ENCODE measurements at places on chromosomes 16 and 17. TPM values are rescaled to one million over a fixed set of nuclear protein-coding genes. Genes with fewer than 3 reads are reported as not detected.

GRCh38 chr16:12271006-12271405 lies 294.5 kb downstream of the SNX29 start:
- H3K36me3 ChIP-seq: peaks cover 56% of the 10 kb centered on the region
- DNase-seq: no peak
- no peaks in the 10 kb centered on the region for H3K27me3 ChIP-seq
- no peak overlapping the region for H3K4me3 ChIP-seq

GRCh38 chr16:4697848-4698291 lies 4.5 kb downstream of the NUDT16L1 start:
- DNase-seq: no peak

DNA sequence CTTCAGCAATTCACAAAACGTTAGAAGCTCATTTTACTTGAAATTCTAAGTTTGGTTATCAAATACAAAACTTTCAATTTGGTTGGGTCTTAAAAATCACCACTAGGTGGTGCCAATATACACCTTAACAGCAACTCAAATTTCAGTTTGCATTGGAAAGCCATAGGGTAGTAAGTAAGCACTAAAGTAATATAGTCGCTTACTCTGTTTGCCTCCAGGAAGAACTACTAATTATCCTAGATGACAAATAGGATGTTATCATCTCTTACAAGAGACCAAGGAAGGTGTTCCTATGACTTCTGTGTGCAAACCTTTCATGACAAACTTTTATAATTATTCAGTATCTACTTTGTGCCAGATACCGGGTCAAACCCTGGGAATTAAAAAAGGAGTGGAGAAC lies 93.3 kb downstream of the MYO1D start:
- no peak overlapping the region for H3K4me3 ChIP-seq
- no peak for DNase-seq
- H3K4me1 ChIP-seq: peaks cover 3% of the 10 kb centered on the region
- H3K27me3 ChIP-seq: no peaks in the 10 kb centered on the region
- H3K27ac ChIP-seq: no peak overlapping the region
- no peaks in the 10 kb centered on the region for H3K36me3 ChIP-seq

DNA sequence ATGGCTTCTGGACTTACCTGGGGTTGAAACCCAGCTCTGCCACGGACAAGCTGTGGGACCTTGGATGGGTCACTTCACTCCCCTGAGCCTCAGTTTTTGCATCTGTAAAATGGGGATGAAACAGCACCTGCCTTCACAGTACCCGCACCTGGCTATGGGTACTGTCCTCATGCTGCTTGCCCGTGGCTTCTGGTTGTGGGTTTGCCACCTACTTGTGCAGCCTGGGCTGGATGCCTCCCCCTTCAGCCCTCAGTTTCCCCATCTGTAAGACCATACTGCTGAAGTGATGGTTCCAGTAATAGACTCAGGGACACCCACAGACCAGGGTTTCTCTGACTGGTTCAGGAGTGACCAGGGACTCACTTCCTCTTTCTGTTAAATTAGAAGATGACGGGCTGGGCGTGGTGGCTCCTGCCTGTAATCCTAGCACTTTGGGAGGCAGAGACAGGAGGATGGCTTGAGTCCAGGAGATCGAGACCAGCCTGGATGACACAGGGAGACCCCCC lies 9.4 kb downstream of the GLIS2 start:
- H3K27ac ChIP-seq: no peak overlapping the region
- no peaks in the 10 kb centered on the region for H3K36me3 ChIP-seq
- H3K4me3 ChIP-seq: no peak overlapping the region
- DNase-seq: no peak
- H3K4me1 ChIP-seq: peaks cover 13% of the 10 kb centered on the region

- H3K27me3 ChIP-seq: no peaks in the 10 kb centered on the region
- H3K36me3 ChIP-seq: no peaks in the 10 kb centered on the region
- no peaks in the 10 kb centered on the region for H3K4me1 ChIP-seq
- no peak overlapping the region for H3K27ac ChIP-seq
Observed at GRCh38 chr16:59881376-59881775, 1147.3 kb upstream of the GOT2 start.

- no peaks in the 10 kb centered on the region for H3K27me3 ChIP-seq
- peaks cover 18% of the 10 kb centered on the region for H3K4me1 ChIP-seq
- DNase-seq: peak; percentile 94
Observed at GRCh38 chr17:28710861-28711722, 596 bp downstream of the PROCA1 start.

DNA sequence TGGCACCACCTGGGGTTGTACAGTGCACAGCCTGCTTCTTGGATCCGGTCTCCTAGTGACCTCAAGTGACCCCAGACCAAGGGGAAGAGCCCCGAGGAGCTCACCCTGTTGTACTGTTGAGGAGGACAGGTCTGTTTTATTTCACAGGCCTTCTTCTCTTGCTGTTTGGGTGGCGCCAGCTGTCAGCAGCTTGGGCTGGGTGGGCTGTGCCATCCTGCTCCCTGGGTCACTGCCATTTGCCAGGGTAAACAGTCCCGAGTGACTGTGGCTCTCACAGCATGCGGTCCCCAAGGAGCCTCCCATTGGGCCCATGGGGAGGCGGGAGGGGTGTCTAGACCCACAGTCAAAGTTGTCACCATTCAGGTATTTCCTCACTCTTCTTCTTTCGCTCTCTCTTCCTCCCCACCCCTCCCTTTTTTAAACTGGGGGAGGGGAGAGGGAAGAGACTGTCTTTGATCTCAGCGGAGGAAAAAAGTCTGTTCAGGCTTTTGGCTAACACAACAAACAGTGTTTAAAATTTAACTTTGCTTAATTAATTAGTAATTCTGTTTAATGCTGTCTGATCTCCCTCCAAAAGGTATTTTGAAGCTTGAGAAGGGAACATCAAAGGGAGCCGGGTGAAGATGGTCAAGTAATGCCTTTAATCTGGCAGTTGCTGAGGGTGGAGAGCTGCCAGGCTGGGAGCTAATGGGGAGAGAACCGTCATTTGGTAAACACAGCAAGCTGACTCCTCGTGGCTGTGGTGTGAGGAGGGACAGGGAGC lies 64.0 kb downstream of the SNX20 start:
- H3K27ac ChIP-seq: no peak overlapping the region
- peaks cover 9% of the 10 kb centered on the region for H3K27me3 ChIP-seq
- H3K4me3 ChIP-seq: no peak overlapping the region
- H3K36me3 ChIP-seq: no peaks in the 10 kb centered on the region

DNA sequence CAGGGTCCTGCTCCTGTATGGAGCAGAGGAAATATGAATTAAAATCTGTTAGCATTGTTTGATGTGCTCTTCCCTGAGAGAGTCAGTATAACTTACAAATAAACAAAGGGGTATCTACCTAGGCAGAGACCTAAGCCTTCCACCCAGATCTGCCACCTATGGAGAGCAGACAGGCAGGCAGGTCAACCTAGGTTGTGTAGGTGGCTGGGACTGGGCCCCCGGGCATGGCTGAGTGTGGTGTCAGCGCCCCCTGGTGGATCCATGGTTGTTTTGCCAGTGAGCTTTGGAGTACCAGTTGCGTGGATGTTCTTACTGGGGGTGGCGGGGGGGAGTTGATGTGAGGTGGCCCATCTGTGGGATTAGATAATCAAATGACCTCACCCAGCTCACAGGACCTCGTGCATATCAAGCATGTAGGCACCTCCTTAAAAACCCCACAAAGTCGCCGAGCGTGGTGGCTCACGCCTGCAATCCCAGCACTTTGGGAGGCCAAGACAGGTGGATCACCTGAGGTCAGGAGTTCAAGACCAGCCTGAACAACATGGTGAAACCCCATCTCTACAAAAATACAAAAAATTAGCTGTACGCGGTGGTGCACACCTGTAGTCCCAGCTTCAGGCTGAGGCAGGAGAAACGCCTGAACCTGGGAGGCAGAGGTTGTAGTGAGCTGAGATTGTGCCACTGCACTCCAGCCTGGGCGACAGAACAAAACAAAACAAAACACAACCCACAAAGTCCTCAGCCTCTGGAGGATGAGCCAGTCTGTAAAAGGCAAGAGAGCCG lies 17.6 kb downstream of the DUS2 start:
- peak overlapping the region; percentile 86 for H3K27ac ChIP-seq
- H3K36me3 ChIP-seq: peaks cover 37% of the 10 kb centered on the region
- peak; percentile 82 for DNase-seq

DNA sequence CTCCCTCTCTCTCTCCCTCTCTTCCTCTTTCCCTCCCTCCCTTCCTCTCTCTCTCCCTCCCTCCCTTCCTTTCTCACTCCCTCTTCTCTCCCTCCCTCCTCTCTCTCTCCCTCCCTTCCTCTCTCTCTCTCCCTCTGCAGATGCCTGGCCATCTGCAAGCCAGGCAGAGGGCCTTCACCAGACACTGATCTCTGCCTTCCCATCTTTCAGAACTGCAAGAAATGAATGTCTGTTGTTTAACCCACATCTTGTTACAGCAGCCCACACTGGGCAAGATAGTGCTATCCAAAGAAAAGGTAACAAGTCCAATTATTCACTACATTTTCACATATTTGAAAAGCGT lies 26.2 kb upstream of the CDRT4 start:
- DNase-seq: no peak
- H3K4me1 ChIP-seq: no peaks in the 10 kb centered on the region
- peaks cover 3% of the 10 kb centered on the region for H3K36me3 ChIP-seq
- no peak overlapping the region for H3K4me3 ChIP-seq

- H3K4me3 ChIP-seq: no peak overlapping the region
- H3K27ac ChIP-seq: no peak overlapping the region
- DNase-seq: no peak
- no peaks in the 10 kb centered on the region for H3K4me1 ChIP-seq
- H3K27me3 ChIP-seq: peaks cover 13% of the 10 kb centered on the region
- H3K36me3 ChIP-seq: no peaks in the 10 kb centered on the region
Observed at GRCh38 chr16:87201052-87201451, 116.1 kb downstream of the C16orf95 start.

DNA sequence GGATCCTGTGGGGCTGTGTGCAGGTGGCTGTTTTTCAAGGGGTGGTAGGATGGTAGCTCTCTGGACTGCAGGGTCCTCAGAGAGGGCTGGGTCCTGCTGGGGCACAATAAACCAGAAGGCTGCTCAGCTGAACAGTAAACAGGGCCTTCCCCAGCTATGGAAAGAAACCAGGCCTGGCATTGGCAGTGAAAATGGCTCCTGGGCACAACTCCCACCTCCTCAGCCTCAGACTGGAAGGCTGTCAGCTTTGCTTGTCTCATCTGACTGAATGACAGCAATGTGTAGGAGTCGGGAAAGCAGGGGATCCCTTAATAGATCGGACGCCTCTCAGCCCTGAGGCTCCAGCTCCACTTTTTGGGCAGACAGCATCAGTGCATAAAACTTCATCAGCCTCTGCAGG lies 59.8 kb upstream of the NLRP1 start:
- H3K36me3 ChIP-seq: no peaks in the 10 kb centered on the region
- H3K27me3 ChIP-seq: peaks cover 16% of the 10 kb centered on the region
- no peak for DNase-seq
- H3K4me1 ChIP-seq: no peaks in the 10 kb centered on the region
- no peak overlapping the region for H3K4me3 ChIP-seq

DNA sequence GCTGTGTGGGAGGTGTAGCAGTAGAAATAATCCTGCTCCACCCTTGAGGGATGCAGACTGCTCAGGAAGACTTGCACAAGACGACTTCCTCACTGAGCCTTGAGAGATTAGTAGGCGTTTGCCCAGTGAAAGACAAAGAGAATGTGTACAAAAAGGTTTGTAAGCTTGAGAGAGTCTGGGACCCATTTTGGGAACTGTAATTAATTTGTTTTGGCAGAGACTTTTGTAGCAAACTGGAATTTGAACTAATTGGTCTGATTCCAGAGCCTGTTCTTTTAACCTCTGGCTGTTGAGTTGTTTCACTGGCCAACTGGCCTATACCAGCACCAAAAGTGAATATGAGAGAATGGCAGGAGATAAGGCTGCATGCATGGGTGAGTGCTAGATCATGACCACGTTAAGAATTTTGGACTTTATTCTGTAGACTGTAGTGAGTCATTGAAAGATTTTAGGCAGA lies 75.5 kb downstream of the AATF start:
- DNase-seq: no peak
- no peaks in the 10 kb centered on the region for H3K4me1 ChIP-seq
- H3K36me3 ChIP-seq: peaks cover 58% of the 10 kb centered on the region
- H3K27ac ChIP-seq: no peak overlapping the region

- H3K36me3 ChIP-seq: no peaks in the 10 kb centered on the region
- no peaks in the 10 kb centered on the region for H3K4me1 ChIP-seq
- no peak for DNase-seq
- H3K4me3 ChIP-seq: no peak overlapping the region
- peaks cover 23% of the 10 kb centered on the region for H3K27me3 ChIP-seq
Observed at GRCh38 chr16:8596581-8596980, 6.3 kb upstream of the TMEM114 start.

GRCh38 chr16:55476625-55477533 lies 2.1 kb upstream of the MMP2 start:
- H3K27ac ChIP-seq: no peak overlapping the region
- H3K4me1 ChIP-seq: no peaks in the 10 kb centered on the region
- no peak for DNase-seq
- H3K27me3 ChIP-seq: peaks cover 36% of the 10 kb centered on the region

- H3K4me3 ChIP-seq: no peak overlapping the region
- peaks cover 12% of the 10 kb centered on the region for H3K27me3 ChIP-seq
- no peaks in the 10 kb centered on the region for H3K4me1 ChIP-seq
- no peak for DNase-seq
Observed at GRCh38 chr16:15810411-15810810, 46.4 kb downstream of the MYH11 start.

GRCh38 chr16:29154676-29155121 lies 169.8 kb downstream of the LAT start:
- peaks cover 12% of the 10 kb centered on the region for H3K36me3 ChIP-seq
- H3K27me3 ChIP-seq: no peaks in the 10 kb centered on the region
- H3K4me1 ChIP-seq: peaks cover 3% of the 10 kb centered on the region
- H3K27ac ChIP-seq: no peak overlapping the region
- H3K4me3 ChIP-seq: no peak overlapping the region

- no peak overlapping the region for H3K4me3 ChIP-seq
- no peaks in the 10 kb centered on the region for H3K36me3 ChIP-seq
- DNase-seq: no peak
- H3K27me3 ChIP-seq: peaks cover 17% of the 10 kb centered on the region
Observed at GRCh38 chr17:50035421-50035879, 20.5 kb upstream of the ITGA3 start.

DNA sequence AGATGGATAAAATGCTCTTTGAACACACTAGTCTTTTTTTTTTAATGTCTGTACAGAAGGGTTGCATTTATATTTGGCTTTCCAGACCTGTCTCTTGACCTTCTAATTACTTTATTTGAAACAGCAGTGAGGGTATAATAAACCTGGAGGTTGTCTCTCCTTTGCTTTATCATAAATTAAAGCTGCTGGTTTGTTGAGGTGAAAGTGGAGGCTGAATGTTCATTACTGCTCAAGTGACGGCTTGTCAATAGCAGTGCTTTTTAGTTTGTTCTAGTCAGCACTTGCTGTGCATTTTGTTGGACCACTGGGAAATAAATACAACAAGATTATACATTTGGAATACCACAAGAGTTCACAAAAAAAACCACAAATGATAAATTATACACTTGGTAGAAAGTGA lies 264.2 kb downstream of the IRX3 start:
- H3K27me3 ChIP-seq: no peaks in the 10 kb centered on the region
- H3K4me3 ChIP-seq: no peak overlapping the region
- H3K27ac ChIP-seq: no peak overlapping the region

UBFD1 gene
- total RNA-seq: 52.2 TPM

SLC38A8 gene
- not detected for total RNA-seq

SNX20 gene
- 33.1 TPM for total RNA-seq

NDRG4 gene
- 2.0 TPM for total RNA-seq

WFDC1 gene
- not detected for total RNA-seq

SEPTIN12 gene
- total RNA-seq: not detected

CCL13 gene
- total RNA-seq: not detected

SLFN12 gene
- 9.0 TPM for total RNA-seq

GDPD1 gene
- total RNA-seq: 0.71 TPM
